ENCODE measurements at places on chromosomes 2 and 18. TPM values are rescaled to one million over a fixed set of nuclear protein-coding genes. Genes with fewer than 3 reads are reported as not detected.

DNA sequence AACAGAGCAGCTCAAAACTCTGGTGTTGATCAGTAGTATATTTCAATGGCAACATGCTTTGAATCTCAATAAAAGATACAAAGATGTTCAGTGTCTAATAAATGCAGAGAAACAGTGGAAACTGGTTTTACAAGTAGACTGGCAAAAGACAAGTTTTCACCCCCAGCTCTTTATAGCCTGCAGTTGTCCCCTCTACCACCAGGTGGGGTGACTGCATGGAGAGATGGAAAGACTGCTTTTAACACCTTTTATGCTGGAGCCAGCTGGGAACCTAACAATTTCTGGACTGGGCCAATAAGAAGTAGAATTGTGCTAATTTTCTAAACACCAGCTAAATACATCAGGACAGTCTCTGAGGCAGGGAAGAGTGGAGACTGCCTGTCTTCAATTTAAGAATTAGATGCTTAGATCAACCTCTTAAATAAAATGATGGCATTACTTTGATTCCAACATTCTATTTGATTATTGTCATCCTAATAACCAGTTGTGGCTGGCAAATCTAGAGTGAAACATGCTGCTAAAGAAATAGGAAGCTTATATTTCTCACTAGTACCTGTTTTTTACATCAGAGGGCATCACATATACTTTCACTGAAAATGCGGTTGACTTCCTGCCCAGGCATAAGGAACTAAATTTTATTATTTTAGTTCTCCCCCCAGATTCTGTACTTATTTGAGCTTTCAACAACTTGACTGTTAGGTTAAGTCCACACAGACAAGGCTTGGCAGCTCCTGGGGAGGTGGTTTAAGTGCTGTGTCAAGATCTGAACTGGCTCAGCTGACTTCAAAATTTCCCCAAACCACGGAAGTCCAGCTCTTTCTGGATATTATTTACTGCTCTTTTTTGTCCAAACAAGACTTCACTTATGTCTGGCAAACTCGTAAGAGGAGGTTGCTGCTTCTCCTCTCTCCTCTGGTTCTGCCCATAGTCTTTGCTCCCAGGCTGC is 140.5 kb downstream of the TPGS2 start:
- peak; percentile 62 for DNase-seq

- DNase-seq, result no peak
These were observed 1021.9 kb upstream of the CDH2 start for GRCh38 chr18:29198834-29199233.

CPO gene
- total RNA-seq, result not detected

DNA sequence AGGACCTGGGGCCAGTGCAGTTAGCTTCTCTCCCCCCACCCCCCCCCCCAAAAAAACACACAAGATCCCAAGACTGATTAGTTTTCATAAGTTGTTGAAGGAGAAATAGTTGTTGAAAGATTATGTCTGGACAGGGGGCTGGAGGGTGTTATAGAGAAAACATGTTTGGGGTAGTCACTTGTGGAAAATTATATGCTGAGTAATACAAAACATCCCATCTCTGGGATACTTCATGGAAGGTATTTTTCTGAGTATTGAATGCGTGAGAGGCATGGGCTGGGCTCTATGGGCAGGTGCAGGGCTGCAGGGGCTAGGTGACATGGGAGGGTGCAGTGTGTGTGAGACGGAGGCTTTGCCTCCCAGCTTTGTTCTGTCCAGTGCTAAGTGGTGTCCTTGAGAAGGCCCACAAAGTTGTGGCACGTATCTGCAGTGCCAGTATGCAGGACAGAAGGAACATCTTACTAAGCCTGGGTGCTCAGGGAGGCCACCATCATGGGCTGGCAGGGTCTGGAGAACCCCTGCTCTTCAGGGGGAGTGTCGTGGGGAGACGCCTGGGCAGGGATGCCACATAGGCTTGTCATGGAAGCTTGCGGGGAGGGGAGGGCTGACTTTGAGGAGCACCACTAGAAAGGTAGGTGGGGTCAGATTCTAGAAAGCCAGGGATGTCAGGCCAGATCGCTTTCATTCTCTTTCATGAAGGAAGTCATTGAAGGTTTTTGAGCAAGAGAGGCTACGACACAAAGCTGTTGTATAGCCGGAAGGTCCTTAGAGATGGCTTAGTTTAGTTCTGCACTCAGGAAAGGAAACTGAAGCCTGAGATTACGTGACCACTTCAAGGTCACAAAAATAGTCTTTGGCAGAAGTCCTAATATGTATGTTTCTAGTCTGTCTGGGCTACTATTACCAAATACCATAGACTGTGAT is 232.0 kb downstream of the LDLRAD4 start:
- no peak for DNase-seq

DNA sequence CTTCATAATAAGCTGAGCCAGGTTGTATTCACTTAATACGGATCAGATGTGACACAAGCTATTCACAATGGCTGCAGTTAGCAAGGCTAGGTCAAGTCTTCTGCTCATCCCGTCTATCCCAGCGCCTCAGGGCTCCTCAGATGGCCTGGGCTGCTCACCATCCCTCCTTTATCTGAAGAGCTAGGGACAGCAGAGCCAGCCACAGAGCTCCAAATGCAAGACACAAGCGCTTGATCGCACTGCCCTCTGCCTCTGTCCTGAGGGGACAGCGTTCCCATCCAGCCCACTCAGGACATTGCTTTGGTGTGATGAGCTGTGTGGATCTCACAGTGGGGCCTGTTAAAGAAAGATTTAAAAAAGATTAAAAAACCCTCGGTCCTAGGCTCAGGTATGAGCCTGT is 254.4 kb upstream of the HS6ST1 start:
- no peak for DNase-seq

- no peak for DNase-seq
These were observed 277.6 kb downstream of the PHLPP1 start for GRCh38 chr18:62992877-62993365.

CNGA3 gene
- 0.78 TPM for total RNA-seq

FBLN7 gene
- total RNA-seq, result 1.7 TPM

Data from HFFc6 (cell line).